H1 (cell line): ENCODE measurements at places on chromosomes 5 and 9. TPM values are rescaled to one million over a fixed set of nuclear protein-coding genes. Genes with fewer than 3 reads are reported as not detected.

The OR1L8 gene
- not detected in 2 replicates for total RNA-seq

The NUTM2G gene
- total RNA-seq: 0.25 TPM in 1 of 2 replicates, not detected in the other

The SECISBP2 gene
- total RNA-seq: 58.4 and 61.7 TPM in 2 replicates

The SLC36A2 gene
- total RNA-seq: not detected in 2 replicates

The PCDHGA5 gene
- total RNA-seq: 1.0 and 1.3 TPM in 2 replicates

The LHX3 gene
- total RNA-seq: not detected in 2 replicates

The LCN15 gene
- 0.47 and 0.61 TPM in 2 replicates for total RNA-seq

The PLPPR1 gene
- total RNA-seq: 1.2 and 1.4 TPM in 2 replicates

DNA sequence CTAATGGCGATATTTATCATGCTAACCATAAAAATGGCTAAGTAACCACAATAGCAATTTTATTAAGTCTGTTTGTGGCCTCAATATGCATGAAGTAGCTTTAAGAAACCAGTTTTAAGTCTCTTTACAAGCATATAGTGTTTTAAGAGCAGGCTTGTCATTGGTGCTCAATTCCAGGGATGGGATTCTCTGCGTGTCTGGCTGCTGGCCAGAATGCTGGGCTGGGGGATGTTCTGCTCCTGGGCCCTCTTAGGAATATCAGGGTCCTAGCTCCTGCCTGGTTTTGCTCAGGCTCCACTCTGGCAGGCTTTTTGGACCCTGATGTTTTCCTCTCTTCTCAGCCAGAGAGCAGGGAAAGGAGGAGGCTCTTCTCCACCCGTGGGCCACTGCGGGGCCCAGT is 127.2 kb downstream of the PDE8B start:
- DNase-seq: no peak

GRCh38 chr5:54480296-54480695 is 24.8 kb downstream of the HSPB3 start:
- DNase-seq: no peak

- DNase-seq: no peak
Measured at GRCh38 chr5:76289692-76290091, 113.4 kb upstream of the IQGAP2 start.

DNA sequence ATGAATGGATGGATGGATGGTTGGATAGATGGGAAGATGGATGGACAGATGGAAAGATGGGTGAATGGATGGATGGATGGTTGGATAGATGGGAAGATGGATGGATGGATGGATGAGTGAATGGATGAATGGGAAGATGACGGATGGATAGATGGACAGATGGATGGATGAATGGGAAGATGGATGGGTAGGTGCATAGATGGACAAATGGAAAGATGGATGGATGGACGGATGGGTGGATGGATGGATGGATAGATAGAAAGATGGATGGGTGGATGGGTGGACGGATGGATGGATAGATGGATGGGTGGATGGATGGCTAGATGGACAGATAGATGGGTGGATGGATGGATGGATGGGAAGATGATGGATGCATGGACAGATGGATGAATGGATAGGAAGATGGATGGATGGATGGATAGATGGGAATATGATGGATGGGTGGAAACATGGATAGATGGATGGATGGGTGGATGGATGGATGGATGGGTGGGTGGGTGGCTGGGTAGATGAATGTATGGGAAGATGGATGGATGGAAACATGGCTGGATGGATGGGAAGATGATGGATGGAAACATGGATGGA is 16.5 kb upstream of the EXOC3 start:
- no peak for DNase-seq

DNA sequence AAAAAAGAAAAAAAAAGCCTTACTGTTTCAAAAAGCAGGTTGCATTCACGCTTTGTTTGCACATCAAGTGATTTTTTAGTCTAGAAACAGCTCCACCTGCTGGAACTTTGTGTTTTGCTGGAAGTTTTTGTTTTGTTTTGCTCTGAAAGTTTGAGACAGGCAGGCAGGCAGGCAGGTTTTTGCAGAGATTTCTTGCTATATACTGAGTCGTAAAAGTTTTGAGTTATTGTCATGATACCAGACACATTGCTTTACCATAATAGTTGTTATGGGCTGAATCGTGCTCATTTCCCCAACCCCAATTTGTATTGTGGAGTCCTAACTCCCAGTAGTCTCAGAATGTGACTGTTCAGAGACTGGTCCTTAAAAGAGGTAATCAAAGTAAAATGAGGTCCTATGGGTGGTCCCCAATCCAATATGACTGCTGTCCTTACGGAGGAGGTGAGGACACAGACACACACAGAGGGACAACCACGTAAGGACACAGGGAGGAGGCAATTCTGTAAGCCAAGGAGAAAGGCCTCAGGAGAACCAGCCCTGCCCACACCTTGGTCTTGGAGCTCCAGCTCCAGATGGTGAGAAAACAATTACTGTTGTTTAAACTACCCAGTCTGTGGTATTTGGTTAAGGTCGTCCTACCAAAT is 20.9 kb downstream of the OR2Y1 start:
- no peak for DNase-seq

GRCh38 chr5:98604301-98604700 is 169.2 kb upstream of the RGMB start:
- DNase-seq: no peak

- no peak for DNase-seq
Measured at GRCh38 chr9:133861692-133862091, 123.5 kb upstream of the SARDH start.

DNA sequence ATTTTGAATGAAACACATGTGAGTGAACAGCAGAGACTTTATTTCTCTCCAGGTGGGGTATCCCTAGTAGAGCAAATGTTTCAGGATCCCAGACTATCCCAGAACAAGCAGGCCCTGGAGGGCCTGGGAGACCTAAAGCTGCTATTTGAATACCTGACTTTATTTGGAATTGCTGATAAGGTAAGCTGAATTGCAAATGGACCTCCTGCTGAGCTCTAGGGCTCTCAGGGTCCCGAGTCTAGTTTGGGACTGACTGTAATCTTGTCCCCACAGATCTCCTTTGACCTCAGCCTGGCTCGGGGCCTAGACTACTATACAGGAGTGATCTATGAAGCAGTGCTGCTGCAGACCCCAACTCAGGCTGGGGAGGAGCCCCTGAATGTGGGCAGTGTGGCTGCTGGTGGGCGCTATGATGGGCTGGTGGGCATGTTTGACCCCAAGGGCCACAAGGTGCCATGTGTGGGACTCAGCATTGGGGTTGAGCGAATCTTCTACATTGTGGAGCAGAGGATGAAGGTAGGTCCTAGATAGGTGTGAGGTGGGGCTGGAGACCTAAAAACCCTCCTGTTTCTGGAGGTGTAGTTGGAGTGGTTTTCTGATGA is 3.3 kb upstream of the ZMAT2 start:
- DNase-seq: no peak

DNA sequence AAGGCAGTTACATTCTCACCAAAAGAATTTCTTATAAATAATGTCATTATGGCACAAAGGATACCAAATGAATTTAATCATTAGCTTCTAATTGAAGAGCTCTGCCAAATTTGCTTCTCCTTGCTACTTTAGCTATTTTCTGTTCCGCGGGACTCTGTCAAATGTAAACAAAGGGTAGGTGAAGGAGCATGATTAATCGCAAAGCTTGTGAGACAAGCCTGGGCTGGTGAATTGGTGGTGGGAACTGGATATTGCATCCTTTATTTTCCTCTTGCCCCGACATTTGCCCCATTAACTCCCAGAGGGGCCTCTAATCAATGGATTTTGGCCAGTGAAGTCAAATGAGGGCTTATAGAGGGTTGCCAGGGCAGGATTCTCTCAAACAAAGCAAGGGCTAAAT is 234.2 kb upstream of the RFX3 start:
- no peak for DNase-seq

GRCh38 chr9:95102001-95102433 is 215.5 kb downstream of the FANCC start:
- no peak for DNase-seq

DNA sequence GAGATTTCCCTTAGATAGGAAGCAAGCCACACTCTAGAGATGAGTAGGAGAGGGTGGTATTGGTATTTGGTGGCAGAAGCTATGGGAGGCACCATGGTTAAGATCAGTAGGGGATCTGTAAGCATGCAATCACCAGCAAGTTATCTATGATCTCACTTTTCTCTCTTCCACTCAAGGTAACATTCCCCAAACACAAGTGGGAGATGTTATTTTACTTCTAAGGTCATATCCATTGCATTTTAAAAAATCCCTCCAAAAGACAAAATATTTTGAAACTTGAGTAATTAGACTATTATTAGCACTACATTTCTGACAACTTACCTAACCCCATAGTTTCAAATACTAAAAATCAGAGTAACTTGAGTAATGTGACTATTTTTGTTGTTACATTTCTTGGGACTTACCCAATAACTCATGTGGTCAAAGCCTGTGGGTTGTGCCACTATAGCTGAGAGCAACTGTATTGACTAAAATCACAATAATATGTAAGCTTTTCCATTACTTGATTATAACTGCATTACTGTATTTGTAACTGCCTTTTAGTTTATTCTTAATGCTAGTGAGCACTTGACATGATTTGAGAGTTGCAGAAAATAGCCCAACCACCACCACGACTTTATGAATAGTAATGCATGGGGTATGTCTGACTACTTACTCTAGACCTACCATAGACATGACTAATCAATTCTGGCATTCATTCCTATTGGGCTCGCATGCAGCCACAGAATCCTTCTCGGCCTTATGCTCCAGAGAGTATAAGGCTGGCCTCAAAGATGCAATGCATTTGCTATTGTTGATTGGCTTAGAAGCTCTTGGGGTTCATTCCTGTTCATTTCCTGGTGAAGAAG is 264.7 kb downstream of the TRIM32 start:
- no peak for DNase-seq

DNA sequence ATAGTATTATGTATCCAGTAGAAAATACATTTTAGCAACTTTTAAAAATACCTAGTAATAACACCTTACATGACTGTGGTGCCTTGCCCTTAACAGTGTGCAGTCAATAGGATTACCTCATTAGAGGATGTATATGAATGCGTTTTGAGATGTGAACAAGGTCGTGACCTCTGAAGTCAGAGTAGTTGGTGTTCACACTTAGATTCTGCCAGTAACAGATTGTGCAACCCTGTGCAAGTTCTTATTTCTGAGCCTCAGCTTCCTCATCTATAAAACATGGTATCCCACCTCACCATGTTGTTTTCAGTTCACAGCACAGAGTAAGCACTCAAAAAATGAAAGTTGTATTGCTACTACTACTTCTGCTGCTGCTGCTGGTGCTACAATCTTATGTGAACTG is 347.3 kb downstream of the KDM4C start:
- DNase-seq: no peak

- no peak for DNase-seq
Measured at GRCh38 chr9:124390794-124391658, 24.2 kb downstream of the PSMB7 start.

- no peak for DNase-seq
Measured at GRCh38 chr5:69292306-69292705, 40.3 kb downstream of the CCDC125 start.

- DNase-seq: no peak
Measured at GRCh38 chr5:109759306-109759705, 69.6 kb downstream of the MAN2A1 start.

- DNase-seq: no peak
Measured at GRCh38 chr5:123659011-123659410, 147.0 kb downstream of the CSNK1G3 start.

- DNase-seq: no peak
Measured at GRCh38 chr5:151121095-151121494, 36.5 kb downstream of the ANXA6 start.

DNA sequence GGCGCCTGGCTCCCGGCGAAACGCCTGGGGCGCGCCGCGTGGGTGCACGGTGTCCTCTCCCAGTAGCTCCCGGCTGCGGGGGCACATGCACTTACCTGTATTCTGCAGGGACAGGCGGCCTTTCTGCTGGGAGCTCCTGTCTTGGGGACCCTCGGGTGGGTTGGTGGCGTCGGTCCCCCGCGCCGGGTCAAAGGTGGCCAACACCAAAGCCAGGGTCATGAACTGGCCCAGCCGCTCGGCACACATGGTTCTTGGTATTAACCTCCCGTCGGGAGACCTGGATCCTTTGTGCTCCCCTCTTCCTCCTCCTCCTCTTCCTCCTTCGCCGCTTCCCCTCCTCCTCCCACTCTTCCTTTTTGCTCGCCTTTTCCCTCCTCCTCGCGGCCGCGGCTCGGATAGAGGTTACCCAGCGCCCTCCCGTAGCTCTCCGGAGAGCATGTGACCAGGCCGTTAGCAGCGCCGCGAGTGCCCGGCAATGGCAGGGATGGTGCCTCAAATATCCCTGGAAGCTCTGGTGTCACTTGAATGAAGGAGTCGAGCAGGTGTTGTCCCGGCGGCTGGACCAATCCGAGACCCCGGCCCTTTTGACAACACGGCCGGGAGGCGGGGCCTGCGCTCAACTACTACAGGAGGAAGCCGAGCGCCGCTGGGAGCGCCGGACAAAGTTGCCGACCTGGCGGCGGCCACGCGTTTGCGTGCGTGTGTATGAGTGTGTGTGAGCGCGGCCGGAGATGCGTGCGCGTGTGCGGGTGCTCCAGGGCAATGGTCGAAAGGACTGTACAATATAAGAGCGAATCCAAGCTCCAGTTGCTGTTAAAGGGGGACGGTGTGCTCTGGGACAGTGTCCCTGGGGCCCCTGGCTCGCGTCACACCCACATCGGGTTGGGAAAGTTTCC is at the start of gene STC2:
Gene STC2 (minus strand): TSS at position 467 of the 896 bp plus-strand sequence. CDS start 221 bp downstream, at position 246.
- DNase-seq: peak; percentile 93

GRCh38 chr9:96604004-96604319 is 15.7 kb downstream of the CDC14B start:
- no peak for DNase-seq

DNA sequence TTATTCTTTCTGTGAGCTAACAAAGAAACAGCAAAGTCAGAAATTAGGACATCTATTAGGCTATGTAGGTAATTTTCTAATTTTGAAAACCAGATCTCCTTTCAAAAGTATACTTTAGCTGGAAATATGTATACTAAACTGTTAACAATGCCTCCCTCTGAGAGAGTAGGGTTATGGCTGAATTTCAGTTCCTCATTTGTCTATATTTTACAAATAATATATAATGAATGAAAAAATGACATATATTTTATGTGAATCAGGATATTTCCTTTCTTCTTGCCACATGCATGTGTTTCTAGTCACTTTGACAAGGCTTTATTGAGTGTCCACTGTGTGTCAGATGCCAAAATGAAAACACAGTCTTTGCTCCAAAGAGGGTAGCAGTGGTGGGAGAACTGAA is 15.4 kb downstream of the HACD4 start:
- no peak for DNase-seq

- no peak for DNase-seq
Measured at GRCh38 chr9:131804826-131805225, 65.0 kb upstream of the RAPGEF1 start.

DNA sequence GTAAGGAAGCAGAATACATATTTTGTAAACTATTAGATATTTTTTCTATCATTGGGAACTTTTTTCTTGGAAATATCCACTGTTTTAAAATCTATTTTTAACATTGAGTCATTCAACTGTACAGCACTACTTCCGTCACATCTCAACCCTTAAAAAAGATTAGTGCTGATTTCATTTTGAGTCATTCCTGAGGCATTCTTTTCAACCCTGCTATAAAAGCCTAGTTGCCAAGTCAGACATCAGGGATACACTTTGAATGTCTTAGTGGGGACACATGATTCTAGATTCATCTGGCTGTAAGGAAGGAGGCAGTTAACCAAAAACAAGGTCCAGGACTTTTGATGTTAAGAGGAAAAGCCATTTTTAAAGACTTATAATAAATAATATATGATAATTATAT is 160.9 kb downstream of the GIN1 start:
- DNase-seq: no peak
